Ascending aorta (tissue), 2 donors: ENCODE measurements at places on chromosomes 7 and 10. TPM values are rescaled to one million over a fixed set of nuclear protein-coding genes. Genes with fewer than 3 reads are reported as not detected.

- H3K4me1 ChIP-seq, result no peaks in the 10 kb centered on the region
- H3K27me3 ChIP-seq, result no peaks in the 10 kb centered on the region
- H3K4me3 ChIP-seq, result no peak overlapping the region
- DNase-seq, result no peak
Measured at GRCh38 chr10:128985036-128985435, 482.0 kb upstream of the MGMT start.

- no peak overlapping the region for H3K4me3 ChIP-seq
- no peaks in the 10 kb centered on the region for H3K27me3 ChIP-seq
- DNase-seq, result no peak
- H3K27ac ChIP-seq, result no peak overlapping the region
- no peaks in the 10 kb centered on the region for H3K4me1 ChIP-seq
Measured at GRCh38 chr7:20596653-20597052, 18.8 kb upstream of the ABCB5 start.

GRCh38 chr10:69486922-69487730 is 35.9 kb downstream of the TSPAN15 start:
- no peak overlapping the region for H3K4me3 ChIP-seq
- no peaks in the 10 kb centered on the region for H3K27me3 ChIP-seq
- H3K27ac ChIP-seq, result no peak overlapping the region
- DNase-seq, result no peak
- H3K4me1 ChIP-seq, result no peaks in the 10 kb centered on the region
- H3K36me3 ChIP-seq, result no peaks in the 10 kb centered on the region

- DNase-seq, result no peak
- peaks cover 46% of the 10 kb centered on the region for H3K36me3 ChIP-seq
- H3K27ac ChIP-seq, result no peak overlapping the region
- no peak overlapping the region for H3K4me3 ChIP-seq
- H3K27me3 ChIP-seq, result no peaks in the 10 kb centered on the region
Measured at GRCh38 chr7:74101061-74101681, 17.6 kb downstream of the LIMK1 start.

Gene RBM17
- total RNA-seq, result 22.7 TPM

Gene ABCB4
- total RNA-seq, result not detected

DNA sequence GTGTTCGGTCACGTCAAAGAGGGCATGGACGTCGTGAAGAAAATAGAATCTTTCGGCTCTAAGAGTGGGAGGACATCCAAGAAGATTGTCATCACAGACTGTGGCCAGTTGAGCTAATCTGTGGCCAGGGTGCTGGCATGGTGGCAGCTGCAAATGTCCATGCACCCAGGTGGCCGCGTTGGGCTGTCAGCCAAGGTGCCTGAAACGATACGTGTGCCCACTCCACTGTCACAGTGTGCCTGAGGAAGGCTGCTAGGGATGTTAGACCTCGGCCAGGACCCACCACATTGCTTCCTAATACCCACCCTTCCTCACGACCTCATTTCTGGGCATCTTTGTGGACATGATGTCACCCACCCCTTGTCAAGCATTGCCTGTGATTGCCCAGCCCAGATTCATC is 6.5 kb downstream of the PPIF start:
- H3K36me3 ChIP-seq, result peaks cover 52% of the 10 kb centered on the region
- DNase-seq, result no peak
- H3K4me3 ChIP-seq, result no peak overlapping the region
- H3K27ac ChIP-seq, result no peak overlapping the region
- H3K4me1 ChIP-seq, result no peaks in the 10 kb centered on the region
- no peaks in the 10 kb centered on the region for H3K27me3 ChIP-seq

Gene AFAP1L2
- total RNA-seq, result 30.4 TPM

- no peaks in the 10 kb centered on the region for H3K27me3 ChIP-seq
- no peak overlapping the region for H3K27ac ChIP-seq
- H3K36me3 ChIP-seq, result no peaks in the 10 kb centered on the region
- no peak overlapping the region for H3K4me3 ChIP-seq
Measured at GRCh38 chr10:63323701-63324494, 141.9 kb downstream of the JMJD1C start.

DNA sequence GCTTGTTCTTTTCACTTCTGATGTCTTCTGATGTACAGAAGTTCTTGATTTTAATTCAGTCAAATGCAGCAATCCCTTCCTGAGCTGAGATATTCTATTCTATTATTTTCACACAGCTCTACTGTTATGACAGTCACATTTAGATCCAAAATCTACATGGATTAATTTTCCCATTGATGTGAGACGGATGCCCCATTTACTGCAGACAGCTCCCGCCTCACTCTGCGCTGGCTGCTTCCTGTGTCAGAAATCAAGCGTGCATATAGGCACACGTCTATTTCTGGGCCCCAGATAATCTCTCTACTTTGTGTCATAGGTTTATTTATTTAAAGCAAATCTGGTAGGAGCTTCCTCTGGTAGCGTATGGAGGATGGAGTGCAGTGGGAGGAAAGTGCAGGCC is 6.7 kb downstream of the BNIP3 start:
- H3K4me1 ChIP-seq, result no peaks in the 10 kb centered on the region
- no peaks in the 10 kb centered on the region for H3K27me3 ChIP-seq
- H3K27ac ChIP-seq, result no peak overlapping the region
- DNase-seq, result no peak
- H3K4me3 ChIP-seq, result no peak overlapping the region
- peaks cover 35% of the 10 kb centered on the region for H3K36me3 ChIP-seq

Gene FOXP2
- total RNA-seq, result 11.0 TPM

GRCh38 chr7:29248713-29249382 is 54.3 kb downstream of the CHN2 start:
- no peaks in the 10 kb centered on the region for H3K4me1 ChIP-seq
- peak overlapping the region; percentile 37 for H3K27ac ChIP-seq
- H3K4me3 ChIP-seq, result no peak overlapping the region
- no peaks in the 10 kb centered on the region for H3K27me3 ChIP-seq

GRCh38 chr7:17772581-17773288 is 167.6 kb downstream of the SNX13 start:
- no peaks in the 10 kb centered on the region for H3K27me3 ChIP-seq
- no peak overlapping the region for H3K27ac ChIP-seq
- H3K4me3 ChIP-seq, result no peak overlapping the region
- H3K4me1 ChIP-seq, result no peaks in the 10 kb centered on the region
- H3K36me3 ChIP-seq, result no peaks in the 10 kb centered on the region

Gene EBF3
- 20.2 TPM for total RNA-seq

Gene FRMD4A
- total RNA-seq, result 108 TPM

DNA sequence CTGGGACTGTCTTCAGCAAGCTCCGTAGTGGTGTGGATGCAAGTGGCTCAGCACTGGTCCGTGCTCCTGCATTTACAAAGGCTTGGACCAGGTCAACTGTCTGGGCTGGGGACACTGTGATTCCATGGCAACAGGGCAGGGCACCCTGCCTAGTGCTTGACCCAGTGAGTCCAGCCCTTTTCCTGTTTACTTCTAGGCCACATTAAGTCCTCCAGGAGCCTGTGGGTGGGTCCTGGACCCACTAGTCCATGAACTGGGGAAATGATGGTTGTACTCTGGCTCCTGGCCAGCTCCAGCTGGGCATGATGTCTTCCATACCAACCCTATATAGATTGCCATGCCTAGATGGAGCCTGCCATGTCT is 152.0 kb downstream of the RPS24 start:
- no peaks in the 10 kb centered on the region for H3K4me1 ChIP-seq
- no peaks in the 10 kb centered on the region for H3K27me3 ChIP-seq
- no peak for DNase-seq
- H3K27ac ChIP-seq, result no peak overlapping the region
- no peak overlapping the region for H3K4me3 ChIP-seq

DNA sequence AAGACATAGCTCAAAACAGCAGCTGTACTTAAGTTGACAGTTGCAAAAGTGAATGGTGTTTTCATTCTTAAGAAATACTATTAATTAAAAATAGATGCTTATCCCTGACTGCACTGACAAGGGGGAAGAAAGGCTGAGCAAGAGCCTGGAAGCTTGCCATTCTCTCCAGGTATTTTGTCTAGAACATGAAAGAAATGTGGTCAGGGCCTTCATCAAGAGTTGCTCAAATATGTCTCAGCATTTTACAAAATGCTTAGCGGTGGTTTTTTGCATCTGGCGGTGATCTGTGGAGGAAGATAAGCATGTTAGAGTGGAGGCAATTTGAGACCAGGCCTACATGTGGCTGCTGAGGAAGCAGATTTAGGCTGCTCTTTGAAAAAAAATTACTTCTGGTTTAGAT is 46.4 kb upstream of the CC2D2B start:
- no peak overlapping the region for H3K4me3 ChIP-seq
- peaks cover 14% of the 10 kb centered on the region for H3K36me3 ChIP-seq
- H3K4me1 ChIP-seq, result no peaks in the 10 kb centered on the region
- no peak overlapping the region for H3K27ac ChIP-seq

- no peaks in the 10 kb centered on the region for H3K4me1 ChIP-seq
- no peak overlapping the region for H3K27ac ChIP-seq
- H3K4me3 ChIP-seq, result no peak overlapping the region
- H3K36me3 ChIP-seq, result peaks cover 30% of the 10 kb centered on the region
- no peak for DNase-seq
Measured at GRCh38 chr7:74235518-74236268, 18.5 kb downstream of the RFC2 start.

- no peak for DNase-seq
- no peak overlapping the region for H3K4me3 ChIP-seq
- no peaks in the 10 kb centered on the region for H3K4me1 ChIP-seq
- H3K27ac ChIP-seq, result no peak overlapping the region
- no peaks in the 10 kb centered on the region for H3K27me3 ChIP-seq
Measured at GRCh38 chr7:12895296-12895695, 207.9 kb downstream of the ARL4A start.

DNA sequence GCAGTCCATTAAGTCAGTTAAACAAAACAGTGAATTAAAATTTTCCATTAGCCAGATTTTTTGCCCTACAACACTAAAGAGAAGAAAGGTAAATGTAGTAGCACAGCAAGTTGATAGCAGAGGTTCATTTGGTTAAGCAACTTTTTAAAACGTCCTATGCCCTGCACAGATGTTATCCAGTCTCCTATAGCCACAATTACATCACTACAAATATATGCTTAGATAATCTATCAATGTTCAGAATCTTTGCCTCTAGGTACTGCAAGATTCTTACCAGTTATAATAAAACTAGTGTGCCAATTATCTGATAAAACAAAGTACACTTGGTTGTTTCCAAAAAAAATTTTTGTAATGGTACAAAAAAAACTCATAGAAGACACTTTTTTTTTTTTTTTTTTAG is 175.5 kb upstream of the MYO3A start:
- no peak overlapping the region for H3K4me3 ChIP-seq
- DNase-seq, result no peak
- no peaks in the 10 kb centered on the region for H3K27me3 ChIP-seq
- no peaks in the 10 kb centered on the region for H3K36me3 ChIP-seq
- H3K4me1 ChIP-seq, result no peaks in the 10 kb centered on the region
- no peak overlapping the region for H3K27ac ChIP-seq

Gene KCNIP2
- 1.1 TPM for total RNA-seq

GRCh38 chr10:100908378-100908777 is 4.4 kb upstream of the SLF2 start:
- no peak for DNase-seq
- no peak overlapping the region for H3K4me3 ChIP-seq
- H3K27me3 ChIP-seq, result no peaks in the 10 kb centered on the region
- H3K36me3 ChIP-seq, result no peaks in the 10 kb centered on the region
- peaks cover 5% of the 10 kb centered on the region for H3K4me1 ChIP-seq
